ENCODE measurements at places on chromosomes 13 and 19.

DNA sequence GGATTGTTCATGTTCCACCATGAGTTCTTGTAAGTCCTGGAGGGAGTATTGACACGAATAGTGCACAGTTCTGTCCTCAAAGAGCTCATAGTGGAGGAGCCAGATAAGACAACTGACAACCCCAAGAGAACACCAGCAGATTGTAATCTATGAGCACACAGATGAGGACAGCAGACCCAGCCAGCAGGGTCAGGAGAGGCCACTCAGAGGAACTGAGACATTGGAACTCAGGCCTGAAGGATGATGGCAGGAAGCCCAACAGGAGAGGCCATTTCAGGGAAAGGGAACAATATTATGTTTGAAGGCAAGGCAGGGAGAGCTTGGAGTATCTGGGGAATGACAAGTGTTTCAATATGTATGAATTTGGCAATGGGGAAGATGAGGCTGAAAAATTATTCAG lies 63.7 kb upstream of the IPO5 start:
- peak; percentile 4 for DNase-seq

DNA sequence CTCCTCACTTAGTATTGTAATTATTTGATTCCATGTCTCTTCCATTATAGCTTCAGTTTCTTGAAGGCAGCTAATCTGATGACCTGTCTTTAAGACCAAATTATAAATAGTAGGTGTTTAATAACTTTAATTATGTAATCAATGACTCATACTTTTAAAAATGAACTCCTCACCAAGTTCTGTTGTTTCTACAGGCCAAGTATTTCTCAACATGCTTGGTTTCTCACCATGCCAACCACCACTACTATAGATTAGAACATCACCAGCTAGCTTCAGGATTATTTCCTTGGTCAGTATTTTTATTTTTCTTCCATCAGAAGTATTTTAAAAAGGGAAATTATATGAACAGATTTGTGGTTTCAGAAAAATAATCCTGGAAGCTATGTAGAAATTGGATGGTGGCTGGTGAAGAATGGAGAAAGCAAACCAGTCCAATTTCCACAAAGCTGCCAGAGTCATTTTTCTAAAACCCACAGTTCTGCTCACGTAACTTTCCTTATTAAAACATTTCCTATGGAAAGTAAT lies 237.7 kb upstream of the DACH1 start:
- DNase-seq = peak; percentile 68

DNA sequence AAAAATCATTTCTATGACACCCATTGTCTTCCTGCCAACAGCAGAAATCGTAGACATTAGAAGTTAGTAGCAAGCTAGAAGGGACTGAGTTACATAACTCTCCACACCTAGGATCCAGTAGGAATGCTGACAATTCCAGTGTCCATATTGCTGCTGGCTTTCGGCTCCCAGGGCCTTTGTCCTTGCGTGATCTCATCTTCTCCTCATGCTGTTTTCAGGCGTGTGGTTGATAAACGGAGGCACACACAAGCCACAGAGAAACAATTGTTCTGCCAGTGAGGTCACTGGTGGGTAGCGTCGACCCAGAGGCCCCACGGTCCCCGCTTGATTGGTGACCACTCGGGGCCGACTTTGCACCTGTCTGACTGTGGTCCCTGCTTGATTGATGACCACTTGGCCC lies 31.6 kb upstream of the F7 start:
- no peak for DNase-seq

- DNase-seq = no peak
Measured at GRCh38 chr19:7705387-7706187, 3.7 kb upstream of the FCER2 start.

GRCh38 chr13:20171364-20171763 lies 10.5 kb upstream of the GJA3 start:
- peak; percentile 47 for DNase-seq

DNA sequence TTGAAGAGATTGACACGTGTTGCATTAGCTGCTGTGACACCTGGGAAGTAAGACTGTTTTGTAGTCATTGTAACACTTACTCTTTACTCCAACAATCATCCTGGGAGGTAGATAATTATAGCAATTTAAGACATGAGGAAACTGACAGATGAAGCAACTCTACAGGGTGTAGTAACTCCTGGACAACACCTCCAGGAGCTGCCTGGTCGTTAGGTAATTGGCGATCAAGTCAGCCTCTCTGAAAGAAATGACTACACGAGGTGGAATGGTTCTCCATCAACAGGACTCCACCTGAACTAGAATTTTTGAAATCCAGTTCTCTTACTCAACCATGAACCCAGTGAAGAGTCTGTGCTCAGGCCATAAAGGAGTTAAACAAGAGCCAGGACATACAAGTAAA lies 43.0 kb upstream of the LRCH1 start:
- DNase-seq = no peak

DNA sequence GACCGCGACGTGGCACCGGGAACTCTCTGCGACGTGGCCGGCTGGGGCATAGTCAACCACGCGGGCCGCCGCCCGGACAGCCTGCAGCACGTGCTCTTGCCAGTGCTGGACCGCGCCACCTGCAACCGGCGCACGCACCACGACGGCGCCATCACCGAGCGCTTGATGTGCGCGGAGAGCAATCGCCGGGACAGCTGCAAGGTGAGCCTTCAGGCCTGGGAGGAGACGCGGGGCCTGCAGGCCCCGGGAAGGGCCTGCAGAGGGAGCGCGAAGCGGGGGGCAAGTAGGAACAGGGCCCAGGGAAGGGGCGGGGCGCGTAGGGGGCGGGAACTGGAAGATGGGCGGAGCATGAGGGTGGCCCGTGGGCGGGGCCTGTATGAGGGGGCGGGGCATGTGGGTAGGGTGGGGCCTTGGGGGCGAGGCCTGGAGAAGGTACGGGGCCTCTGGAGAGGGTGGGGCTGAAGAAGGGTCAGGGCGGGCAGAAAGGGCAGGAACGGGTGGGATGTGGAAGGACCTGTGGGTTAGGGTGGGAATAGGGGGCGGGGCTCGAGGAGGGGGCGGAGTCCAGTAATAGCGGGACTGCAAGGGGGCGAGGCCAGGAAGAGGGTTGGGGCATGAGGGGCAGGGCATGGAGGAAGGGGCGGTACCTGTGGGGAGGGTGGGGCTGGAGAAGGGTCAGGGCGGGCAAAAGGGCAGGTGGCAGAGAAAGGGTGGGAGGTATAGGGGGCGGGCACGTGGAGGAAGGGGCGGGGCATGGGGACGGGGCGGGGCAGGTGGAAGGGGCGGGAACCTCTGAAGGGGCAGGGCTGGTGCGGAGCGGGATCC lies 2.5 kb downstream of the CFD start:
- no peak for DNase-seq

GRCh38 chr19:32876919-32877285 lies 7.3 kb upstream of the SLC7A9 start:
- DNase-seq = peak; percentile 50

DNA sequence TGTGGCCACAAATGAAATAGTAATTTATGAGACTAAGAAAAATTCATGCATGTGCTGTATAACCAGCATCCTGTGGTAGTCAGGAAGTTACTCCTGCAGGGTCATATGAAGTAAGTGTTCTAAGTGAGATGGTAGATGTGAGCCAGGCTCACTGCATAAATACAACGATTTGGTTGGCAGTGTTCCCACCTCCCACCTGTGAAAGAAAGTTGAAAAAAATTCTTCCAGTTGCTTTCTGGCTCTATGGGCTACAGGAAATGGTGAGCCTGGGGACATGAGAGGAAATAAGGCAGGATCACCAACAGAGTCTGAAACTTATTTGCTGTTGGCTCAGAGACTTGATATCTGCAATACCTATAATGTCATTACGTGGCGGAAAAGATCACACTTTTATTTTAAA lies 301.7 kb upstream of the SPRY2 start:
- no peak for DNase-seq

DNA sequence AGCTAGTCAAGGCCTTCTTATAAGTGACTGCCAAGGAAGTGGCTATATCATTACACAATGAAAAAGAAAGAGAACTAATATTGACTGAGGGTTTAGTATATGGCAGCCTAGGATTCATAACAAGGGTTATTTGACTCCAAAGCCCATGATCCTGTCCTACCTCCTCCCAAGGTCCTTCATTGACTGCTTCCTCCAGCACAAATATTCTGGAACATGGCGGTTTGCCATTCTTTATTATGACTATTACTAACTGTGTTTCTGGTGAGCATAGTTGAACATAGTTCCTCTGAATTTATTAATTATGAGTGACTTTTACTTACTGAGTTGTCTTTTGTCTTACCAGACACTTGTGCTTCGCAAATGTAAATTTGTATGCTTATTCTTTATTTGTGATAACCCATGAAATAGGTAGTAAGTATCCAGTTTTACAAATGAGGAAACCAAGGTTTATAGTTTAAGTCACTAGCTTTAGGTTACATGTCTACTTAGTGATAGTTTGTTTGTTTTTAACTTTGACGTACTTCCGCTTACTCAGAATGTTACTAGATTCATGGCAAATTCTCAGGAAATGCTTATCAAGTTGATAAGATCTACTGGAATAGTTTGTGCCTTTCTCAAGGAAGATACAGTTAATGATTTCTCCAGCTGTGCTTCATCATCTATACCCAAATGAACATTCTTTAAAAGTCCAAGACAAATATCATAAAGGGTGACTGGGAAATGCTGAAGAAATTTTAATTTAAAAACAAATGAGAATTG lies 15.5 kb upstream of the DCLK1 start:
- DNase-seq = no peak

DNA sequence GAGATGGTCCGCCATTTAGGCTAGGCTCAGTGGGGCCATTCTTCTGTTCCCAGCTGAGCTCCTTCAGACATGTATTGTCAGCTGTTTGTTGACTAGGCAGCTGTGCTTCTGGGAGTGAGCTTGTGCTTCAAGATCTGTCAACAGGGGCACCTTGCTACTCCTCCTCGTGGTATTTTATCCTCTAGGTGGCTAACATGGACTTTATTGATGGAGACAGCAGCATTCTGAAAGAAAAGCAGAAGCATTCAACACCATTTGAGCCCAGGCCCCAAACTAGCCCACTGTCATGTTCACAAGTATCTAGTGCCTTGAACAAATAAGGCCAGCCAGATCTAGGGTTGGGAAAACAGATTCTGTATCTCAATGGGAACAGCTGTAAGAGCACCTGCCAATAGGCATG lies 65.9 kb downstream of the ZNF429 start:
- DNase-seq = no peak

DNA sequence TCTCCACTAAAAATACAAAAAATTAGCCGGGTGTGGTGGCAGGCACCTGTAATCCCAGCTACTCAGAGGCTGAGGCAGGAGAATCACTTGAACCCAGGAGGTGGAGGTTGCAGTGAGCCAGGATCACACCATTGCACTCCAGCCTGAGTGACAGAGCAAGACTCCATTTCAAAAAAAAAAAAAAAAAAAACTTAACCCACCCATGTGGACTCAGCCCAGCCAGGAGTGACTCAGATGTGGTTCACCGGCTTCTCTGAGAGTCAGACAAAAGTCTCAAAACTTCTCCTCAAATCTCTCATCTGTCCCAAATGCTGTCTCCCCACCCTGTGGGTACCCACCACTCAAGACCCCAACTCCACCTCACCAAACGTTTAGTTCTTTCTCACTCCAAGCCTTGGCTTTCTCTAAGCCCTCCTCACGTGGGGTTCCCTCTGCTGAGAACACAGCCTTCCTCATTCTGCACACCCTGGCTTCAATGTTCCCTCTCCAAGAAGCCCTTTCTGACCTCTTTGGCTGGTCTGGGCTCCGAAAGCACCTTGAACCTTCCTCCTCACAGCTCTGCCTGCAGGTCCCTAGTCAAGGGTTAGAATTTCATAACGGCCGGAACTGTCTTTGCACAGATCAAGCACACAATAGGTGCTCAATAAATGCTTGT lies 11.1 kb upstream of the RAB3A start:
- DNase-seq = peak; percentile 44

- DNase-seq = no peak
Measured at GRCh38 chr19:8224394-8225145, 15.4 kb downstream of the CERS4 start.

DNA sequence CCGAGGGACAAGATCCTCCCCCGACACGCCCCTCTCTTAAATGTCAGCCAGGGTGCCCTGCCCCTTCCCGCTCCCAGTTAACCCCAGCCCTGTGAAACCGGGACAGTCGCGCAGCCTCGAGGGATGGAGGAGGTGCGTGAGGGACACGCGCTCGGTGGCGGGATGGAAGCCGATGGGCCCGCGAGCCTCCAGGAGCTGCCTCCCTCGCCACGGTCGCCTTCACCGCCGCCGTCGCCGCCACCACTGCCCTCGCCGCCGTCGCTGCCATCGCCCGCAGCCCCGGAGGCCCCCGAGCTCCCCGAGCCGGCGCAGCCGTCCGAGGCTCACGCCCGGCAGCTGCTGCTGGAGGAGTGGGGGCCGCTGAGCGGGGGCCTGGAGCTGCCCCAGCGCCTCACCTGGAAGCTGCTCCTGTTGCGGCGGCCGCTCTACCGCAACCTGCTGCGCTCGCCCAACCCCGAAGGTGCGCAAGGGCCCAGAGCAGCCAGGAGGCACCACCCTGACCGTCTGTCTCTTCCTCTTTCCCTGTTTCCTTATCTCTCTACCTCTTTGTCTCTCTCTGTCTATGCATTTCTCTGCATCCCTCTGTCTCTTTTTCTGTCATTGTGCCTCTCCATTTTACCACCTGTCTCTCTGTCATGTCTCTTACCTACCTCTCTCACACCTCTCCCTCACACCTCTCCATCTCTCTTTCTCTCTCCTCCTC lies at the start of gene NCCRP1:
Gene NCCRP1, plus strand, starts transcription at position 105 of the 703 bp plus-strand sequence. Its CDS starts 19 bp downstream, at position 124.
- DNase-seq = no peak

- no peak for DNase-seq
Measured at GRCh38 chr13:40182591-40182990, 483.9 kb downstream of the FOXO1 start.

DNA sequence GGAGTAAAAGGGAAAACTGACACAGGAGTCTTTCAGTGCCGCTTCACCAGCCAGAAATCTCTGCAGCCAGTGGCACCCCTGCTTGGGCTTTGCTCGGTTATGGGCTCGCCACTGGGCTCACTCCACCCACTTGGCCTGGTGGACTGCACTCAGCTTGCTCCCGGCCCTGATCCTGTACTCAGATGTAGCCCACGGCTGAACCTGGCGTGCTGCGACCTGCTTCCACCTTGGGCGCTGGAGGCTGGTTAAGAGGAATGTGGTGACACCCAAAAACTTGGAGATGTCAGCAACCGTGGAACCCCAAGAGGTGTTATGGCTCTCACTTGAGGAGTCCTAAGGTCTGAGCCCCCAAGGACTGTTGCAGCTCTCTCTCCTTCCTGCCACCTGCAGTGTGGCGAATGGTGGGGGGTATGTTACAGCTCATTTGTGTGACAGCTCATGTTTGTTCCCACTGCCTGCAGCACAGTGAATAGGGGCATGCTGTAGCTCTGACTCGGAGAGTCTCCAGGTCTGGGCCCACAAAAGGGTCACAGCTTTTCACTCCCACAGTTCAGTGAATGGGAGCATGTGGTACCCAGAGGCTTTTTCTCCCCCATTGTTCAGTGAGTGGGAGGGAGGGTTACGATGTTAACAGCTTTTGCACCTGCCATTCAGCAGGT lies 1124.5 kb upstream of the ATXN8OS start:
- DNase-seq = no peak

DNA sequence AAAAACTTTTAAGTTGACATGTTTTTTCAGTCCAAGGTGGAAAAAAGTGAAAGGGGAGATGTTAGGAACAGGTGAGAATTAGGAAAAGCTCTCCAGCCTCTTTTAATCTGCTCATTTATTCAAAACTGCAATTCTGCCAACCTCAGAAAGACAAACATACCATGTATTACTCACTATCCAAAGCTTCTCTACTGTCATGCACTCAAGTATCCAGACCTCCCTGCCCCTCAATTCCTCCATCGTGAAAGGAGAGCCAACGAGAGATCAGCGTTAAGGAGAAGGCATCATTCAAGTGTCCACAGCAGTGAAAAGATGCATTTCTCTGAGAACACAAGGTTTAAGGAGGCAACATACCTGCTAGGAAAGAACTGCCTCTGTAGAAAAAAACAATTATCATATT lies 24.5 kb downstream of the DIAPH3 start:
- DNase-seq = peak; percentile 59
